Neural crest cell (in vitro differentiated cells): ENCODE measurements at places on chromosomes 2 and 18.

DNA sequence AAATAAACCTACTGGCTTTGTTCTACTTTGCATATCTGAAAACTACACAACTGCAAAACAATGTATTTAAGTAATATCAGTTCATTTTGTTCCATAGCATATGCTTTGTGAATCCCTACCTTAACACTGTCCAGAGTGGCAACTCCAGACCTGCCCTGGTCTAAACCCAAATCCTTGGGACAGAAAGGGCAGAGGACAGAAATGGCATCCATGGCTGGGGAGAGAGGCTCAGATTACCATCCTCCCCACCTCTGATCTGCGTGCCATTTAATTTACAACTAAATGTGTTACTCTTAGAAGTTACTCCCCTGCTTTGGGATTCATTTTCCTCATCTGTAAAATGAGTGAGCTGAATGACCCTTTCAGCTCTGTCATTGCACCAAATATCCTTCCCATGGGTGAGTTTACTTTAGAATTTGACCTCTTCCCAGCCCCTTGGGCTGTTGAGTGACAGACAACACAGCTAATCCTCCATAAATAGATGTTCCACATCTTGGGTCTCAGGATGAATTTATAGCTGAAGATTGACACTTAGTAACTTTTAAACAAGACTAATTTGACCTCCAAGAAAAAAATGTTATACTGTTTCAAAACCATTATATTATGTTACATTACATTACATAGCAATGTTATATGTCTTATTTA lies 20.1 kb upstream of the NEB start:
- DNase-seq: no peak

GRCh38 chr2:68857855-68858456 lies 13.2 kb downstream of the BMP10 start:
- DNase-seq: no peak

DNA sequence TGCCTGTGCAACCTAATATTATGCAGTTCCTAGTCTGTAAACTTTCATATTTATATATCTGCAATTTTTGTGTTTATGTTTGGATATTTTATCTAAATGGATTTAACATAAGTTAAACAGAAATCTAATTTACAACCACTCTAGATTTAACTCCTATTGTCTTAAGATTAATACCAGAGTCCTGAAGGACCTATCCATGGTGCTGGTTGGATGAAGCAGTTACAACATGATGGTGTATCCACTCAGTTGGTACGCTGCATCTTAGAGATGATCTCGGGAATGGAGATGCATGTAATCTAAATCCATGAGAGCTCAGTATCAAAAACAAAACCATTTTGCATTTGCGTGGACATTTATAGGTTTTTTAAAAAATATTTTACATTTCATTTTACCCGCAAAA lies 745.9 kb upstream of the SLC8A1 start:
- no peak for DNase-seq

DNA sequence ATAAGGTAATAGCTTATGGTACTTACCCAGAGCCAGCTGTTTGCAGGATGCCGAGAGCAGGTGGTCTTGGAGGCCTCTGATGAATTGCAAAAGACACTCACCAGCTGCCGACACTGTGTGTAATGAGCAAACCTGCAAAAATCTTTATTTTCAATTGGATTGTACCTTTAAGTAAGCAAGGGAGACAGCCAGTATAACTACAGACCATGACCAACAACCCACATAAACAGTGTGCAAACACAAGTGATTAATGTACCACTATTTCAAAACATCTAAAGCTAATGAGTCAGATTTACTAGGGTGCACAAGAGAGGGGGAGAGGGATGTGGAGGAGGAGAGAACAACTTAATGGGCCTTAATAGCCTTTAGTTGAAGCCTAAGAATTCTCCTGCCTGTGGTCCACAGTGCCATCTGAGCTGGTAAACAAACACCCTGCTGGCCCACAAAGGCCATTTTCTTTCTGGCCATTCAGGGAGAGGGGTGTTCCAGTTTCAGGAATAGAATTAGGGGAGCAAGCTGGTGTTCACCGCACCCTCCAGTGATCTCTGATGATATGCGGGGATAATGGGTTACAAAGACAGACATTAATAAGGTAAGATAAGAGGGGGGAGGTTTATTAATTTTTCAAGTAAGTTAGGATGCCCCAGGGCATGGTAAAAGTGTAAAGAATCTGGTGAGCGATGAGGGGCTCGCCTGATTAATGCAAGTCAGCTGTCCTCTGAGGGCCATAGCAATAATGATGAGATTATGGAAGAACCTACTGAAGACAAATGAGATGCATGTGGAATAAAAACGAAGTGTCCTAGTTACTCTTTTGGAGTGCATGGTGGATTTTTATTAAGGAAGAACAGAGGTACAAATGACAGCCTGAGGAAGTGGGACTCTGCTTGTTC lies 196.4 kb downstream of the HRH4 start:
- no peak for DNase-seq

GRCh38 chr2:8633735-8634313 lies 48.0 kb upstream of the ID2 start:
- no peak for DNase-seq

DNA sequence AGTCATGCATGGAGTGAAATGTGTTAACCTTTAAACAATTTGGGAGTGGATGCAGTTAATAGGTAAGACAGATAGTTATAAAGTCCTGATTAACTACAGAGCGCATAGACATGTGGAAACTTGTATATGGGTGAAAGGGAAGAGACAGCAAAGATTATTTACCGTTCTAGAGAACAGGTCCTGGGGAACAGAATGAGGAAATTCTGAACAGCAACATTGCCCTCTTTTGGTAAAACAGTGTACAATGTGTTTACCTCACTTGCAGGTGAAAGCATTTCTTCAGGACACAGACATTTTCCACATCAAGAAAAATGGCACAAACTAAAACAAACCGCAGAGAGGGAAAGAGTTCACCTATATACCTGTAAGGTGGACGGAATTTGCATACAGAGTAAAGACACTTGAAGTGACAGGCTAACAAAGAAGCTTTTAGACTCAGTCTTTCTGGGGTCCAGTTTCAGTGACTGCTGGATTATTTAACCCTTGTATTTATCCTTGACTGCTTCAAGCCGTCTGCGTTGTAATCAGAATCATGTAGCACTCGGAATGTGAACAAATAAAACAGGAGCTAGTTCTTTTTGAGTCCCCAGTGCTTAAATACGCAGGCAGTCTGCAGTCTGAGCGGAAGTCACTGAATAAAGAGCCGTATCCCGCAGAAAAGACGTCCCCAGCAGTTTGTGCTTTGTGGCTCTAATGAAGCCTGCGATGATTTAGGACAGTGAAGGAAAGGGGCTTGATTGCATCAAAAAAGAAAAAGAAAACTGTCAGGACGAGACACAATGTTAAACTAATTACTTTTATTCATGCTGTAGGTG lies 364.8 kb upstream of the GALNT5 start:
- peak; percentile 9 for DNase-seq

DNA sequence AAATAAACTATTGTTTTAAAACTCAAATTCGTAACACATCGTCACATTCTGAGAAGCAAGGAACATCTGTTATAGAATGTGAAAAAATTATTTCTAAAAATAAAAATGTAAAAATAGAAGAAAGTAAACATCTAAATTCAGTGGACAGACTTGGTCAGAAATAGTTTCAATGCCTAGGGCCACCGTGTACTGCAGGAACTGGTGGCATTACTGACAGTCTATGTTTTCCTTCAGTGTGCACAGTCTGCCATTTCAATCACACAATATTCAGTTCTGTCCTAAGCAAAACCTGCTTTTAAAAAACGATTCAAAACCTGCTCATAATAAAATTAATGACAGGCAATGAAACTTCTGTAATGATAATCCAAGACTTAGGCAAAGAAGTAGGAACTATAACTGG lies 190.1 kb downstream of the ERBB4 start:
- DNase-seq: no peak
